ENCODE measurements at places on chromosomes 1 and 21.
A peak's percentile ranks its signal among the peaks of the same experiment; 100 is the strongest.

- DNase-seq, result no peak
Observed at GRCh38 chr1:197472141-197472540, 204.1 kb downstream of the CRB1 start.

- no peak for DNase-seq
Observed at GRCh38 chr1:104636581-104636980, 886.9 kb downstream of the AMY1C start.

- DNase-seq, result no peak
Observed at GRCh38 chr1:73901738-73902137, 296.2 kb downstream of the LRRIQ3 start.

DNA sequence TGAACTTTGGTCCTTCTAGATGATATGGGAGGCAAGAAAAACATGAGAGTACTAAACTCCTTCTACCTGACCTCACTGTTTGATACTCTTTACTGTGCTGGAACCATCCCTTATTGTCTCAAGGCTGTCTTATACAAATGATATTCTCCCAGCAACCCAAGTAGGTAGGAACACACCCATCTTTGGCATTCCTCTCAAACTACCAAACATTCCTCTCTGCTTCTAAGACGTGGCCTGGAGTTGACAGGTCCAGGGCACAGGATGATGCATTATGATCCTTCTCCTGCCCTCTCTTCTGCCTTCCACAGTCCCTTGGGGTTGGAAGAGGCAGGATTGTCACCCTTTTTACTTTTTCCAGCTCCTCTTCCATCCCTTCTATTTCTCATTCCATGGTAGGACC lies 90.5 kb downstream of the SPATA17 start:
- DNase-seq, result no peak

DNA sequence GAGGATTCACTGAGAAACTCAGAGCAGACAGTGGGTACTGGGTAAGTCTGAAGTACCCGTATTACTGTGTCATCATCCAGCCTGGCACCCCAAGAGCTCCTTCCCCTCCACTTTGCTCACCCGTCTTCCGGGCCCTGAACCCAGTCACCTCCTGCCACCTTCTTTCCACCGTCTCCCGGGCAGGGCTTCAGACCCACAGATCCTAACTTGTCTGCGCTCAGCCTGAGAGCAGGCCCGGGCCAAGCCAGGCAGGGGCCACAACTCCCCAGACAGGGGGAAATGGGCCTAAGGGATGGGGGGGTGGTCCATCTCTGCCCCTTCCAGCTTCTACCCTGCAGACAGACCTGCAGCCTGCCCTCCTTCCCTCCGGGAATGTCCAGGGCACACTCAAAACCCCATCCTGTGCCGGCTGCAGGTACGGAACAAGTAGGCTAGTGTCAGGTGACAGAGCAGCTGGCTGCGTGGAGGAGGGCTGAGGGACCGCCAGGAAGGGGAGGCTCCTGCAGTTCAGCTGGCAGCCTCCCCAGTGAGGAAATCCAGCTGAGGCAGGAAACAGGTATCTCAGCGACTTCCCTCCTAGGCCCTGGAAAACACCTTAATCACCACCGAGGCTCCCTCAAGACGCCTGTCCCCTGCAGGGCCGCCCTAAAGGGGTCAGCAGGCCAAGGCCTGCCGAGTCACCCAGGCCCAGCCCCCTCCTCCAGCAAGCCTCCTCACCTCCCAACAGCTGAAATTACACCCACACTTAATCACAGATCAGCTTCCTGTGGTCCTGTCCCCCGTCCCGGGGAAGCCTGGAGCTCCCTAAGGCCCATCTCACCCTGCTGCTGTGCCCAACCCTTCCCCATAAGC lies 3.5 kb downstream of the HSPG2 start:
- DNase-seq, result no peak

GRCh38 chr1:213423041-213423440 lies 372.0 kb downstream of the RPS6KC1 start:
- DNase-seq, result no peak

GRCh38 chr1:167933788-167934187 lies 2.7 kb upstream of the DCAF6 start:
- no peak for DNase-seq

- DNase-seq, result no peak
Observed at GRCh38 chr1:41322835-41323234, 38.4 kb upstream of the FOXO6 start.

DNA sequence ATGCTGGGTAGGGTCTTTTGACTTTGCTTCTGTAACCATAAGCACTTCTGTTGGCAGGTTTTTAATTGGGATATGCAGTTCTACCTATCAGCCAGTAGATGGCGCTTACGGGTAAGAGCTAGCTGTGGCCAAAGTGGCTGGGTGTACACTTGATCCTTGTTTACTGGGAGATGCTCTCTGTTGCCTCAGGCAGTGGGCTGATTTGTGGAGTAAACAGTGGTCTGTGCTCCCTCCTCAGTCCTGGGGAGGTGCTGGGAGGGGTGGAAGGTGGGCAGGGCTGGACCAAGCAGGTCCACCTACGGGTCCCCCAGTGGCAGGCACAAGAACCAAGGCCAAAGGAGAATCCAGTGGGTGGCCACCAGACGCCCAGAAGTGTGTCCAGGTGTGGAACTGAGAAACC lies 43.4 kb downstream of the RALGPS2 start:
- no peak for DNase-seq

GRCh38 chr1:221699577-221699976 lies 42.3 kb downstream of the DUSP10 start:
- DNase-seq, result peak; percentile 56

DNA sequence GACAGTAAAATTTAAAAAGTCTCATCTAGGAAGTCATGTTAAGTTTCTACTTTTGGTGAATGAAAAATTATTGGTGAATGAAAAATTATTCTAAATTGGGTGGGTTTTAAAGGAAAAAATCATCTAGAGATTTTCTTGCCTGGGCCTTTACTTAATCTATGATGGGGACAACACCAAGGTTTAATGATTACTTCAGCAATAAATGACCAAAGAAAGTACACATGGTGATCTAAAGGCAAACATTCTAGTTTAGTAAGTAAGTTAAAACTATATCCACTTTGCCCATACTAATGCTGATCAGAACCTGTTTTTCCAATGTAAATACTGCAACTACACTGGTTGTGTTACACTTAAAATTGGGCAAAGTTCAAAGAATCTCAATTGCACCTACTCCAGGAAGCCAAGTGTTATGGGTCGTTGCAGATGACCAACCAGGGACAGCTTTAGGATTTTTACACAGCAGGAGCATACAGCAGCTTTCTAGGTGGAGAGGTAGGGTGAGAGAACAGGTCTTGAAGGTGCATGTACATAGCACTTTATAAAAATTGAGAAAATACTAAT lies 14.6 kb upstream of the RPL5 start:
- no peak for DNase-seq

All from AG09319 (cell line).